ENCODE measurements at places on chromosomes 11 and 22.

GRCh38 chr11:110830747-110831146 lies 118.5 kb upstream of the ARHGAP20 start:
- DNase-seq: peak; percentile 64

- DNase-seq: peak; percentile 57
Observed at GRCh38 chr11:47489395-47489755, 40.4 kb upstream of the RAPSN start.

DNA sequence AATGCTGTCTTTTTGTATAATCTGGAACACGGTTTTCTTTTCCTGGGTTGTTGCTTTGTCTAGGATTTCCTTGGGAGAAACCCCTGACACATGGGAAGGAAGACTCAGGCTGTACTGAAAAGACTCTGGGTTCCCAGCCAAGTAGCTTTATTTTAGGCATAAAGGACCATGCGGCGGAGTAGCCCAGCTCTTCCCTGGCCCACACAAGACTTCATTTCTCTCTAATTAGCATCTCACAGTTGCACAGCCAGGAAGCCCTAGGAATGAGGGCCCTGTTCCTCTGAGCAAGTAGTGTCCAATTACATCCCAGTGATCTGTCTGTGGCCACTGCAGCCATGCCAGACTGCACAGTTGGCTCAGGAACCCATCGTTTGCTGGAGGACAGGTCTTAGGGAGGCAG lies 319.5 kb downstream of the TENM4 start:
- DNase-seq: no peak

DNA sequence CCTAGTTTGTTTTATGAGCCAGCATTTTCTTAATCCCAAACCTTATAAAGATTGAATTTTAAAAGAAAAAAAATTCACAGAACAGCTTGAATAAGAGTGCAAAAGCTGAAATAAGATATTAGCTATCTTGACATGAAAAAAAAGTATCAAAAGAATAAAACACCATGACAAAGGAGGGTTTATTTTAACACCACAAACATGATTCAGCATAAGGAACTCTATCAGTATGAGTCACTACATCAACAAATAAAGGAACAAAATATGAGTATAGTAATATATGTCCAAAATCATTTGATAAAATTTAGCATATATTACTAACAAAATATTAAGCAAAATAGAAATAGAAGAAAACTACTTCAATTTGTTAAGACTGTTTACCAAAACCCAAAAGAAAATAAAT lies 9.6 kb upstream of the LMO1 start:
- DNase-seq: peak; percentile 27

GRCh38 chr11:19499026-19499669 lies 213.5 kb upstream of the NAV2 start:
- DNase-seq: peak; percentile 64

- DNase-seq: peak; percentile 88
Observed at GRCh38 chr11:34308913-34309585, 48.8 kb downstream of the ABTB2 start.

GRCh38 chr11:35214226-35214770 lies 75.3 kb downstream of the CD44 start:
- no peak for DNase-seq

All from fibroblast of the aortic adventitia (primary cell).